ENCODE measurements at places on chromosomes 3 and 15.

GRCh38 chr15:75455982-75456531 is 4.6 kb upstream of the SIN3A start:
- DNase-seq: peak; percentile 78

GRCh38 chr3:17054982-17055343 is 170.2 kb downstream of the PLCL2 start:
- DNase-seq: no peak

DNA sequence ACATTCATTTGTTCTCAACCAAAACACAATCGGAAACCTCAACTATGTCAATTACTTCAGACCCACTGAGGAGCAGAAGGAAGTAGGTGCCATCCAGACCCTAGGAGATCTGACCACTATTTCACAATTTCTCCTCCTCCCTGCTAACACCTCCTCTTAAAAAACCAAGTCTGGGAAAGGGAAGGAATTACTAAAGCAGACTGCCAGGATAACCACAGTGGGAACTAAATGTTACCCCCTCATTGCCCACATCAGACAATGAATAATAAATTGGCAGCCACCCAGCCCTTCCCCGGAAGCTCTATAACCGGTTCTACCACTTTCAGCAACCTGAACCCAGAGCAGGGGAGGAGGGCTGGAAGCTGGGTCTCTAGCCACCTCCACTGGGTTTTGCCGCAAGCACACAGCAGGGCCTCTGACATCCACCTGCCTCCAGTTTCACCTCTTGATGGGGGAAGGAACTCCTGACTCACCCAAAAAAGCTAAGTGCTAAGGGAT is 17.6 kb downstream of the C15orf62 start:
- DNase-seq: peak; percentile 81

- DNase-seq: no peak
Measured at GRCh38 chr15:90812958-90813265, 55.5 kb upstream of the FURIN start.

GRCh38 chr15:99058421-99058870 is 46.4 kb upstream of the SYNM start:
- DNase-seq: no peak

GRCh38 chr3:122786066-122786465 is 7.6 kb downstream of the HSPBAP1 start:
- peak; percentile 25 for DNase-seq

DNA sequence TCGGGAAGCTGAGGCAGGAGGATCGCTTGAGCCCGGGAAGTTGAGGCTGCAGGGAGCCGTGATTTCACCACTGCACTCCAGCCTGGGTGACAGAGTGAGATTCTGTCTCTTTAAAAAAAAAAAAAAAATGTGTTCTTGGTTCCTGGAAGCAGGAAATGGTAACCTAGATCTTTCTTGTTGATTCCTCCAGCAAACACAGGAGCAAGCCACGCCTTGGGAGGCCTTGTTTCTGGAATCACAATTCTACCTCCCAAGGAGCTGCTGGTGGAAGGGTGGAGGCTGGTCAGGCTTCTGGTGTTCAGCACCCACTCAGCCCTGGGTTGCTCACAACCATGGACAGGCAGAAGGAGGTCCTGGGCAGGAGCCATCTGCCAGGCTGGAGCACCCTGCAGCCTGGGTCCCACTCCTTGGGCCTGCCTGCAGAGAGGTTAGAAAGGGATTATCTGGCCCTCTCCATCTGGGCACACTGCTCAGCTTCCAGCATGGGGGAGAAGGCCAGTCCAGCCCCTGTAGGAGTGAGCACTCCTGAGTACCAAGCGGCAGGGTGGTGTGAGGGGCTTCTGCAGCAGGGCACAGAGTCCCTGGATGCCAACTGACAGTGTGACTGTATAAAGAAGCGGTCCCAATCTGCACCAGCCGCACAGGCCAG is 65.6 kb downstream of the ABTB1 start:
- no peak for DNase-seq

- DNase-seq: no peak
Measured at GRCh38 chr3:144643771-144644198, 672.2 kb downstream of the DIPK2A start.

DNA sequence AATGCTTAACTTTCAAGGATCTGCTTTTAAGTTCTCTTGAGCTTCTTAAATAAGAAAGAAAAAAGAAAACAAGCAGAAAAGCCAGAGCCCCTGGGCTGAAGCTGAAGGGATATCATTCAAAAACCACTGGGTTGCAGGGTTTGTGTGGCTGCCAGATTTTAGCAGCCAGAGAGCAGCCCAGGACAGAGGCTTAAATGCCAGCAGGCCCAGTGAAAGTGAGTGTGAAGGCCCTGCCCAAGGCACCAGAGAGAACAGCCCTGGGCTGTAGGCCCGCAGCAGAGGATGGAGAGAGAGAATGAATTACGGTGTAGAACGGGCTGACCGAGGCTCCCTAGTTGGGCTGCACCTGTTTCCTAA is 106.3 kb upstream of the BOC start:
- no peak for DNase-seq

DNA sequence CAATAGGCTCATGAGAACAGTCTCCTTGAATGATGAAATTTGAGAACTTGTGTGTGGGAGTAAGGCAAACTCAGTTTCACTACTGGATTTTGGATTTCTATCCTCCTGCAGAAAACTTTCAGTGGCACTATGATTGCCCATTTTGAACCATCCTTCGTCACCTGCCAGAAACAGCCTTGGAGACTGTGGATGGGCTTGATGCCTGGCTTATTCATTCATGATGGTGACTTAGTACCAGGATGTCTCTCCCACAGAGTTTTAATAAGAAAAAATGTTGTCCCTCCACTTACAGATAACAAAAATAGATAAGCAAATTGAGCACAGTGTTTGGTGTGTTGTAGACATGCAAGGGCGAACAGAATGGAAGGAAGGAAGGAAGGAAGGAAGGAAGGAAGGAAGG is 53.5 kb upstream of the CPNE4 start:
- DNase-seq: no peak

GRCh38 chr3:55658270-55658669 is 171.2 kb upstream of the WNT5A start:
- no peak for DNase-seq

DNA sequence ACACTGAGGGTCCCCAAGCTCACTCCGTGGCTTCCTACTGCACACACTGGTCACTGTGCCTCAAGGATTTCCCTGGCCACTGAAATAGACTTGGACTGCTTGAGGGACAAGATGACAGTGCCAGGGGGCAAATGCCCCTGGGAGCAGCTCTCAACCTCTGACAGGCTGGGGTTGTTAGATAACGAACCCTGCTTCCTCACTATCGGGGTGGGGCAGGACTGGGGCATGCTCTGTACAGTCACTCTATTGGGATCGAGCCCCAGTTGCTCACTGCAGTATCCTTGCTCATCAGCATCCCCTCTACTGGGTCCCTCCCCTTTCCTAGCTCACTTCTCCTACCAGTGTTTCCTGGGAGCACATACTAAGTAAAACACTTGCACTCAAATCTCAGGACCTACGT is 610.8 kb downstream of the NTRK3 start:
- no peak for DNase-seq

DNA sequence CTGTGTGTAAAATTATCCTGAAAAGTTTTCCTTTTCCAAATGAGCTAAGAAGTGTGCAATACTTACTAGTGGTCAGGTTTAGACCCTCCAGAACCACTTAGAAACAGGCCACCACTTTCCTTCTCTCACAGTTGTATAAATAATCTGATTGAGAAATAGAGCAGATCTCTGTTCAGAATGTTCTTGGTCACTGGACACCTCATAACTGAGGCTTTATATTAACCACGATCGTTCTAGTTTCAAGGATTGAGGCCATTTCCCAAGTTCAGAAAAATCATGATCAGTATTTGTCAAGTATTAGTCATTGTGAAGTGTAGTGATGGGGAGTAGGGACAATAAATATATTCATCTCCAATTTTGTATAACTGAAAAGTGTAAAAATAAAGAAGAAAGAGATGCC is 1.0 kb upstream of the MAP3K13 start:
- no peak for DNase-seq

DNA sequence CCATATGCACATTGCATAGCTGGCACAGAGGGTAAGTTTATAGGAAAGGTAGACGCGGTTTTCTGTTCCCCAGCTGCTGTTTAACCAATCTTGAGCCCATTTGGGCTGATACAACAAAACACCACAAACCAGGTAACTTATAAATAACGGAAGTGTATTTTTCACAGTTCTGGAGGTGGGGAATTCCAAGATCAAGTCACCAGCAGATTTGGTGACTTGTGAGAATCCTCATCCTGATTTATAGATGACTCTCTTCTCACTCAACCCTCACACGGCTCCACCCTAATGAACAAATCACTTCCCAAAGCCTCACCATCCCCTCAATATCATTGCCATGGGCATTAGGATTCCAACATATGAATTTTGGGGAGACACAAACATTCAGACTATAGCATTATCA is 694.4 kb upstream of the NR2F2 start:
- no peak for DNase-seq

DNA sequence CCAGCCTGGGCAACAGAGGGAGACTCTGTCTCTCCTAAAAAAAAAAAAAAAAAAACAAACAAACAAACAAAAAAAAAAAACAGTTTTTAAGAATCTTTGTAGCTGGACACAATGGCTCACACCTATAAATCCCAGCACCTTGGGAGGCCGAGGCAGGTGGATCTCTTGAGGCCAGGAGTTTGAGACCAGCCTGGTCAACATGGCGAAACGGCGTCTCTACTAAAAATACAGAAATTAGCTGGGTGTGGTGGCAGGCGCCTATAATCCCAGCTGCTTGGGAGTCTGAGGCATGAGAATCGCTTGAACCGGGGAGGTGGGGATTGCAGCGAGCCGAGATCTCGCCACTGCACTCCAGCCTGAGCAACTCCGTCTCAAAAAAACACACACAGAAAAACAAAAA is 53.1 kb downstream of the KLHL25 start:
- DNase-seq: no peak

GRCh38 chr3:39234651-39235050 is 42.3 kb upstream of the XIRP1 start:
- DNase-seq: peak; percentile 24

DNA sequence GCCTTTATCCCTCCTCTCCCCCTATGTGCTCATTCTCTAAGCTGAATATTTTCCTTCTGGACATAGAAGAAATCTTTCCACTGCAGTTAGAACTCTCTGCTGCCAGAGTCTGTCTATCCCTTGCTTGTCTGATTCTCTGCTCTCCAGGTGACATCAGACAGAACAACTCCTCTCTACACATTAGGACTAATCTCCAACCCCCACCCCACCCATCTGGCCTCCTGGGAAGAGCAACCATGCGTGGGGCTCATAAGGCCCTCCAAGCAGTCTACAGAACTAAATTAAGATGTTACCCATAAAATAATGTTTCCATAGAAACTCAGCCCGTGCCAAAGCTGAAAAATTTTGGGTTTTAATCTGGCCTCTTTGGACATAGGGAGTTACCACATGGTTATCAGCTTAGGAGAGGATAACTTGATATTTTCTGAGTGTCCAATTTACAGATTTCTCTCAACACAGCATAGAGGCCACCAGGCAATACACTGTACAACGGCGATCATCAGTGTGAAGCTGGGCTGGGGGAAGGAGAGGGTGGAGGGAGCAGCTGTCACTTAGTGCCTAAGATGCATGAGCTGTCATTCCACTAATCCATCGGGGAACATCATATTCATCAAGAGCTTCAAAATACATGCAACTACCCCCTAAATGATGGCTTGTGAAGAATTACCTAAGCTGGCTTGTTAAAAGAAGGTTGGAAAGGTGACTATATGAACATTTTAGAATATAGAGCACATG is 199.4 kb downstream of the CLSTN2 start:
- no peak for DNase-seq

- no peak for DNase-seq
Measured at GRCh38 chr3:55742022-55742831, 255.1 kb upstream of the WNT5A start.

DNA sequence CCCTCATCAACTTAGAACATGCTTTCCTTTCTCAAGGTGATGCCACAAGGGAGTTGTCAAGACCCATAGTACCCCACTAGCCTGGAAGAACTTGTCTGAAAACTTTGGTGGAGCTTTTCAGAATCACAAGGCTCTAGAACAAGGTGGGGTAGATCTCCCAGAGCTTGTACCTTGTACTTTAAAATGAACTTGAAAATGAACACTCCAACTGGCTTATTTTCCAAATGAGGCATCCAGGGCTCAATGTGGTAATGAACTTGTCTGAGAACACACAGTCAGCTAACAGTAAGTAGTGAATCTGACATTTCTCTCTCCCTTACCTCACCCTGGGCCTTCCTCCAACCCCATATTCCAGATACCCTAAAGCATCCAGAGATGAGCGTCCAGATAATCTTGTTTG is 81.8 kb upstream of the THBS1 start:
- DNase-seq: no peak

DNA sequence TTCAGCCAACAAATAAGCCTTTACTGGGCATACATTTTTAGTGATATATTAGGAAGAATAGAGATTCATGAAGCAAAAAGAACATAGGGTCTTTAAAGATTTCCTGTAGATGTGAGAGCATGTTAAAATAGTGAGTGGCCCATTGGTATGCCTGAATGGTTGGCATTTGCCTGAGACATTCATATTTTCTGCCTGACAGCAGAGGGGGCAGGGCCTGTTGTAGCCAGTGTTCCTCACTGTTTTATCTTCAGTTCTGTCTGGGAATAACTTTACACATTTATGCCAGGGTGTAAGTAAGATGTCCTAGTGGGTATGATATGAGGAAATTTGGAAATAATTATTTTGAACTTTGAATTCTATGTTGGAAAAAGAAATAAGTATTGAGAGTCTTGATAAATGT is 704.7 kb upstream of the ARPP21 start:
- DNase-seq: no peak

GRCh38 chr15:75452865-75453702 is 1.6 kb upstream of the SIN3A start:
- DNase-seq: peak; percentile 87

DNA sequence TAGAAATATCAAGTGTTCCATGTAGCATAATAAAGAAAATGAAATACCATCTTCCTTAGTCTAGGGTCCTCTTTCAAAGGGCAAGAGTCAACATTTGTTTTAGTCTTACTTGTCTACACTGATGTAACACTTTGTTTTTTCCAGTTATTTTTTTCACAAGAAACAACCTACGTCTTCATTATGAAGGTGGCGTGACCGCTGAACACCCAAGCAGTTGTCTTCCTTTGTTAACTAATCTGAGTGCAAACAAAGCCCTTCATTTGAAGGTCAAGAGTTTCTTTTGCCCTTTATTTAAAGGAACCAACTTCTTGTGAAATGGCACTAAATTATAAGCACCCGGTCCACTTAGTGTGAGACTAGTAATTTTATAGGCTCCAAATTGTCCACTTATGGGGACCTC is 73.2 kb downstream of the CD47 start:
- no peak for DNase-seq

DNA sequence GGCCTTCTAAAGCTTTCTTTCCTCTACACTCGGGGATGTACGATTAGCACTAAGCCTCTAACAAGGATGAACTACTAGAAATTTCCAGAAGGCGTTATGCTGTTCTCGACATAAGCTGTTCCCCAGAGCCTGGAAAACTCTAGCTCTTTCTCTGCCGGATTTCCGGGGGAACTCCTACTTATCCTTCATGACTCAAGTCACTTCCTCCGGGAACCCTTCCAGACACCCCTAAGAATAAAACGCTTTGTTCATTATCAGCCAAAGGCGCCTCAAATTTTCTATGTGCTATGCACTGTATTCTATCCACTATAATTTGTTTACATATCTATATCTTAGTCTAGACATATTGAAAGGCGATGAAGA is 455 bp upstream of the SNAP23 start:
- DNase-seq: no peak
